Activated T-helper 1 cell treated with Interleukin-2 at 50 U/mL for 16 hours (primary cell): ENCODE measurements at places on chromosomes 13 and 19.

GRCh38 chr19:44717603-44718002 is 18.7 kb downstream of the CEACAM16 start:
- no peak for DNase-seq

DNA sequence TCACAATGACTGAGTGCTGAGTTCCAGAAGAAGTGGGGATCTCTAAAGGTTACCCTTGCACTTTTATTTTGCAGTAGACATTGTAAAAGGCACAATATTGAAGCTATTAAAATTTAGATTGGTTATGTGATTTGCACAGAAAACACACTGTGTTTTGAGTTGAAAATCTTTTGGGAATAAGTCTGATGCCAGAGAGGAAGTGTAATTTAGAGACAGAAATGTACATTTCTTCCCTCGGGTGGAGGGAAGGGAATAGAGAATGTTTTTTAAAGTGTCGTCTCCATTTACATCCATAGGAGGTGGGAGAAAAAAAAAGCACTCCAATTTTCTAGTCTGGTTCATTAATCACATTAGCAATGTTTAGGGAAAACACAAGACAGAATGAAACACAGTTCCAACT is 465.8 kb downstream of the OLFM4 start:
- no peak for DNase-seq

- DNase-seq, result no peak
These were observed 485.3 kb downstream of the UQCRFS1 start for GRCh38 chr19:28727480-28728159.

- DNase-seq, result no peak
These were observed 43.2 kb downstream of the FLT3 start for GRCh38 chr13:28056970-28057712.

DNA sequence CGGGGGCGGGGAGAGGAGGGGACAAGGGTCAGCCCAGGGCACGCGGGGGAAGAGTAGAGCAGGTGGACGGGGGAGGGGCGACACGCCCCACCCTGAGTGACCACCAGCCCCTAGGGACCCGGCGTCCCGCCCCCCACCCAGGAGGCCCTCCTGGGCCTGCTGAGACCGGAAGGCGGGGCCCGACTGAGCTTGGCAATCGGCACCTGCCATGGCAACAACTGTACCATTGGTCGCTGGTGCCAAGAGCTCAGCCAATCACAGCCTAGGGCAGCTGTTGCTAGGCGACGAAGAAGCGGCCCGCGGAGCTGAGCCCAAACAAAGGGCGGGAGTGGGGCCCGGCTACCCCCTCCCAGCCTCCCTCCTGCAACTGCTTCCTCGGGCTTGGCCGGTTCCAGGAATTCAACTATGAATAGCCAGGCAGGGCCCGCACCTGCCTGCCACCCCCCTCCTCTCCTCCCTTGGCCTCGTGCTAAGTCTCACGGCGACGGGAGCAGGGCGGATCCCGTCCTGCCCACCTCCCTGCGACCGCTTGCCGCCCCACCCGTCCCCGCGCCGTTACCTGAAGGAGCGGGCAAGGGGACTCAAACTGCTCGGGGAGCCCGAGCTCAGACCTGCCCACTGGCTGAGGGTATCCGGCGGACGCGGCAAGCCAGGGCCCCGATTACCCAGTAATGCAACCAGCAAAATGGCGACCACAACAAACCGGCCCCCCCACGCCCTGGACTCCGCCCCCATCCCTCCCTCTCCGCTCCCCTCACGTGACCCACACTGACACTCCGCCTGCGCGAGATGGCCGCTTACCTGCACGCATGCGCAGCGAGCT is at the start of gene DYRK1B:
Gene DYRK1B (minus strand): TSS at position 699 of the 823 bp plus-strand sequence. CDS start 2,295 bp downstream, outside the sequence.
- peak; percentile 96 for DNase-seq

DNA sequence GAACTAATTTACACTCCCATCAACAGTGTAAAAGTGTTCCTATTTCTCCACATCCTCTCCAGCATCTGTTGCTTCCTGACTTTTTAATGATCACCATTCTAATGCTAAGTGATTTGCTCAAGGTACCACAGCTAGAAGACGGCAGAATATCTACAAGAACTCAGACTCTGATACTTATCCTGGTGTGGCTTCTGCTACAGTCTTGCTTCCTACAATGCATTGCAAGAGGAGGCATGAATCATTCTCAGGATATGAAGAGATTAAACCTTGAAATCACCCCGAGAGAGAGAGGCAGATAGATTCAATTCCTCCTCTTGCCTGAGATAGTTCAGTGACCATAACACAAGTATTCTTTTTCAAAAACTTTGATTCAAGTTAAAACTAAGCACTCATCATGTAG is 306.4 kb downstream of the TBC1D4 start:
- no peak for DNase-seq

GRCh38 chr13:109671919-109672318 is 114.5 kb downstream of the IRS2 start:
- no peak for DNase-seq

- no peak for DNase-seq
These were observed 4.6 kb upstream of the UBL3 start for GRCh38 chr13:29855009-29855408.

- DNase-seq, result no peak
These were observed 8.2 kb upstream of the HSD17B14 start for GRCh38 chr19:48844472-48844871.
